ENCODE measurements at places on chromosomes 2 and 18. TPM values are rescaled to one million over a fixed set of nuclear protein-coding genes. Genes with fewer than 3 reads are reported as not detected.

- no peak for DNase-seq
Measured at GRCh38 chr2:16649353-16650286, 16.0 kb downstream of the CYRIA start.

- no peak for DNase-seq
Measured at GRCh38 chr18:35153609-35154272, 87.1 kb upstream of the ZNF397 start.

DNA sequence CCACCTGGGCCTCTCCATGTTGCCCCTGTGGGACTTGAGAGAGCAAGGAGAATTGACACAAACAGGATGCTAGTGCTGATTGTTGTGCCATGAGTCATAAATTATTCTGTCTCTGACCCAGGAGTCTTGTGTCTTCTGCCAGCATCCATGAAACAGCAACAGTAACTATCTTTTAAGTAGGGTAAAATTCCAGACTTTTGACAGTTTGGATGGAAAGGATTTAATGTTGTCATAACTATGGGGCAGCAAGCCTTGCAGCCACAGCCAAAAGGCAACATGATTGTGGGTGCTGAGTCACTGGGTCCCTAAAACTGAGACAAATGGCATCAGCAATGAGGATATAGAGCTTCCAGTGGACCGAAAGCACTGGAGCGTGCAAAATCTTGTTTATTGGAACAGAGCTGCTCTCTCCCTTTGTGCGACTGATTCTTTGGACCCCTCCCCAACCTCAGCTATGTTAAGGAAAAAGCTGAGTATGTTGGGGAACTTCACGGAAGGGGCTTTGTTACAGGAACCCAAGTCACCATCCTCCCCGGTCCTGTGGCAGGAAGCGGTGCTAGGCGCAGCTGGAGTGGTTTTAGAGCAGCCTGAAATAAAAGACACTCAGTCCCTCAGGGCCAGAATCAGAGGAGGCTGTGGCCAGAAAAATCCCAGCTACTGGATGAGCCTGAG lies 9.6 kb upstream of the ITPRIPL1 start:
- DNase-seq, result no peak

DNA sequence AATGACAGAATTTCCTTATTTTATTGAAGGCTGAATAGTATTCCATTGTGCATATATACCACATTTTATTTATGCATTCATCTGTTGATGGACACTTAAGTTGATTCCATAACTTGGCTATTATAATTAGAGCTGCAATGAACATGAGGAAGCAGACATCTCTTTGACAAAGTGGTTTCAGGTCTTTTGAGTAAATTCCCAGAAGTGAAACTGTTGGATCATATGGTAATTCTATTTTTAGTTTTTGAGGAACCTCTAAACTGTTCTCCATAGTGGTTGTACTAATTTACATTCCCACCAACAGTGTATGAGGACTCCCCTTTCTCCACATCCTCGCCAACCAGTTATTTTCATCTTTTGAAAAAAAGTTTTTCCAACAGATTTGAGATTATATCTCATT lies 77.5 kb downstream of the TMEM200C start:
- DNase-seq, result no peak

DNA sequence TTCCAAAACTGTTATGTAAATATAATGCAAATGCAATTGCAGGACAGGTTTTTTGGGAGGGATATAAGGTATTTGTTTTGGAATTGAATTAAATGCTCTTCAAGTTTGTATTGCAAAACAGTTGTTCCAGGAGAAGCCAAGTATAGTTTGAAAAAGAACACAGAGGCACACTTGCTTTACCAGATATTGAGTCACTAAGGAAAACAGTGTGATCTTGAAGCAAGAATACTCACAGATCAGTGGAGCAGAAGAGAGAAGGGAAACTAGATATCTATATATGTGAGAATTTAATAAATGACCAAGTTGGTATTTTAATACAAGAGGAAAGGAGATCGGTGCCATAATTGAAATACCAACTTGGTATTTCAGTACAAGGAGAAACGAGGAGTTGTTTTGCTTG lies 178.9 kb downstream of the CAPN13 start:
- no peak for DNase-seq

DNA sequence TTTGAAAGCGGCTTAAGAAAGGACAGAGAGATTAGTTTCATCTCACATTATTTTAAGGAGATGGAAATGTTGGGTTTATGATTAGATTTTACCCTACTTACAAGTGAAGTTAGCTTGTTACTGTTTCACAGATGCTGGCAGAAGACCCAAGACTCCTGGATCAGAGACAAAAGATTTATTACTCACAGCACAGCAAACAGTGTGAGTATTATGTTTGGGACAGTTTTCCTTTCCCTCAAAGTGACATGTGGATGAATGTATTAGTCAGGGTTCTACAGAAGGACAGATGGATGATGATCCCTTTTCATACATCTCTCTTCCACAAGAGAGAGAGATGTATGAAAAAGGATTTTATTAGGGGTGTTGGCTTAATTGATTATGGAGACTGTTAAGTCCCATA lies 281.8 kb upstream of the CDH2 start:
- DNase-seq, result no peak

GRCh38 chr2:85250045-85250444 lies 77.7 kb downstream of the TGOLN2 start:
- no peak for DNase-seq

DNA sequence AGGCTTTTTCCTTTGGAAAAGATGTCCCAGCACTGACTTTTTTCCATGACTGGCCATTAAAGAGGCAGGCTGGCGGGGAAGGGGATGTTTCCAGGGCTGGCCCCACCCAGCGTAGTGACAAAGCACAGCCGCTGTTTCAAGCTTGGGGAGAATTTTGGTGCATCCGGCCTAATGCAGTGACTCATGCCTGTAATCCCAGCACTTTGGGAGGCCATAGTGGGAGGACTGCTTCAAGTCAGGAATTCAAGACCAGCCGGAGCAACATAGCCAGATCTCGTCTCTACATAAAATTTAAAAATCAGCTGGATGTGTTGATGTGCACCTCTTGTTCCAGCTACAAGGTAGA lies 78.0 kb upstream of the SH3BP4 start:
- DNase-seq, result no peak

GRCh38 chr2:174611854-174612253 lies 14.2 kb upstream of the WIPF1 start:
- DNase-seq, result no peak

DNA sequence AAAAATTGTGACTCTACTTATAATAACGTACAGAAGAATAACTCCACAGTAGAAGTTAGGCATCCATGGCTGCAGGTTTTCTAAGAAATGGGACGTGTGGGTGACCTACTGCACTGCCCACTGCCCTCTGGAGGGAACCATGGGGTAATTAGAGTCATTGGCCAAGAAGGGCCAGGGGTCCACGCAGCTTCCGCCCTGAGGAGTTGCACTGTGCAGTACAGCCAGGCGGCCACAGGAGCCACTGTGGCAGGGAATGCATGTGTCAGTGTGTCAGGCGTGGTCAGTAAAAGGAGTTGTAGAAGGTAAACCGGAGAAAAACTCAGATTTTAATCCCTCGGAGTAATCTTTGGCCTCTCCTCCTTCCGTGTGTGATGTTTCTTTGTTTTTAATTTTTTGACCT lies 24.8 kb downstream of the NCK2 start:
- no peak for DNase-seq

GRCh38 chr2:131152074-131152473 lies 46.9 kb downstream of the PLEKHB2 start:
- DNase-seq, result no peak

GRCh38 chr2:55013936-55014335 lies 36.3 kb downstream of the RTN4 start:
- DNase-seq, result no peak

DNA sequence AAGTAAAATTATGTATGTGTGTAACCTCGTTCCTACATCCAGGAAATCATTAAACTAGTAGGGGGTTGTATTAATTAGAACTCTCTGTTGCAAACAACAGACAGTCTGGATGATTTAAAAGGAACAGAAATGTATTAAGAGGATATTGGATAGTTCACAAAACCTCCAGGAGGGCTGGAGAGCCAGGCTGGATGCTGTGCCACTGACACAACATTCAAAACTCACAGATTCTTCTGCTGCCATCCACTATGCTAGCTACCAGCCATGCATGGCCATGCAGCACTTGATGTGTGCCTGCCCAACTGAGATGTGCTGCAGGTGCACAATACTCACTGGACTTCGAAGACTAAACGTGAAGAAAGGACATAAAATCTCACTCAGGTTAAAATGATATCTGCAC lies 48.2 kb upstream of the SH3RF3 start:
- DNase-seq, result no peak

MAB21L4 gene
- not detected for total RNA-seq

OTOS gene
- not detected for total RNA-seq

Data from T-cell (primary cell).